Osteocyte (in vitro differentiated cells): ENCODE measurements at places on chromosomes 7 and 10.

- no peak overlapping the region for H3K4me3 ChIP-seq
- H3K27ac ChIP-seq = peak overlapping the region; percentile 27
- no peaks in the 10 kb centered on the region for H3K27me3 ChIP-seq
- peaks cover 3% of the 10 kb centered on the region for H3K4me1 ChIP-seq
Observed at GRCh38 chr7:46972205-46972604, 609.7 kb downstream of the TNS3 start.

DNA sequence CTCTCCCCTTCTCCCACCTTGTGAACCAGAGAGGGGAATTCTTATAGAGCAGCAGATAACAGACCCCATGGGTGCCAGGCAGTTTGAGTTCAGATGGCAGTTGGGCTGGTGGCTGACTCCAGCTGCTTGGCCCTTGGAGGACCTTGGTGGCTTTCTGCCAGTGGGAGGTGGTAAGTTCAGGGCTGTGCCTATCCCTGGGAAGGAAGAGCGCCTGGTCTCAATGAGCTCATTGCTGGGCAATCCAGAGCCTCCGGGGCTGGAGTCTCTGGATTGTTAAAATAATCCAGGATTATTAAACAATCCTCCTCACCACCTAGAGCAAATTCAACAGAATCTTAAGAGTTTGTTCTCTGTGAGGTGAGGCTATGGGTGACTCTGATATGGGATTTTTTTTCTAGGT, 105.2 kb downstream of the FANK1 start:
- peak overlapping the region; percentile 45 for H3K27ac ChIP-seq
- DNase-seq = no peak
- peaks cover 12% of the 10 kb centered on the region for H3K36me3 ChIP-seq
- peaks cover 15% of the 10 kb centered on the region for H3K4me1 ChIP-seq
- no peaks in the 10 kb centered on the region for H3K27me3 ChIP-seq
- H3K4me3 ChIP-seq = no peak overlapping the region

- H3K36me3 ChIP-seq = no peaks in the 10 kb centered on the region
- H3K4me1 ChIP-seq = no peaks in the 10 kb centered on the region
- no peak for DNase-seq
- no peak overlapping the region for H3K4me3 ChIP-seq
- H3K27ac ChIP-seq = no peak overlapping the region
Observed at GRCh38 chr10:130776724-130777123, 534.8 kb downstream of the TCERG1L start.

- H3K4me1 ChIP-seq = peaks cover 12% of the 10 kb centered on the region
- H3K36me3 ChIP-seq = peaks cover 45% of the 10 kb centered on the region
Observed at GRCh38 chr10:6221971-6222751, 19.4 kb downstream of the PFKFB3 start.

DNA sequence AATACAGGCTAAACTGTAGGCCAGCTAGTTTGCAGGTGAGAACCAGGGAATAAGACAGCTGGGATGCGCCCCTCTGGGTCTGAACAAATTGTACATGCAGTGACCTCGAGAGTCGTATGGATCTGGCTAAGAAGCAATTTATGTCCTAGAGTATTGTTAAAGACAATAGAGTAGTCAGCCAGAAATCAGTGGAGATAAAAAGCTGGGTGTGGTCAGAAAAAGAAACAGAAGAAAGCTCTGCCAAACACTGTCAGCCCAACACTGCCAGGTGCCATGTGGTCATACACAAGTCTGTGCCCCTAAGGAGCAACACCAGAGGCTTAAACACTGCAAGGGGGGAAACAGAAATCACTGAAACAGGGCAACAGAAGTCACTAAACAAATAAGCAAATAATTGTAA, 62.2 kb downstream of the CNOT4 start:
- H3K27me3 ChIP-seq = no peaks in the 10 kb centered on the region
- DNase-seq = no peak
- H3K27ac ChIP-seq = no peak overlapping the region
- H3K4me1 ChIP-seq = peaks cover 18% of the 10 kb centered on the region
- peaks cover 3% of the 10 kb centered on the region for H3K36me3 ChIP-seq

DNA sequence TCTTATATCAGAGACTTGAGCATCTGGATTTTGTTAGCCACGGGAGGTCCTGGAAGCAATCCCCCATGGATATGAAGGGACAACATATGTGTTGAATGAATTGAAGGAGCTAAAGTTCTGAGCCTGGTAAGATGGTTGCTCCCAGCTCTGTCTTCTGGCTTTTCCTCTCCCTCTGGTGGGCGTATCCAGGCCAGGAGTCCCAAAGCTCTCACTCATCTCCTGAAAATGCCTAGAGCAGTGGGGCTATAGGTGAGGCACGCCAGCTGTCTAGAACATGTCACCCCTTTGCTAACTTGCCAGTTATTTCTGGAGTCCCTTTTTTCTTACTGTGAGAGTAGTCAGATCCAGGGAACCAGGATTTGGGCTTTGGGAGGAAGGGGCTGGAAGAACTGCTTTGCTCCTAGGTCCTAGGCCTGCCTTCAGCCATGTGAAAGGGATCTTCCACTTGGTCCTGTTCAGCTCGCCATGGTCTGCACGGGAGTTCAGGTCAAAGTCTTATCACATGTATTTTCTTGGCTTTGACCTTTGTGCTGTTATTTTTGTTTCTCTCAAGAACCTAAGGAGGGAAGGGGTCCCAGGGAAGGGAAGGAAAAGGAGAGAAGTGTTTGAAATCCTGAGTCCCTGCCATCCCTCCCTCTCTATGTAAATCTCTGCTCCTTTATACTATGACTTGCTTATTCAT, 73.6 kb downstream of the MINPP1 start:
- no peak overlapping the region for H3K4me3 ChIP-seq
- no peaks in the 10 kb centered on the region for H3K36me3 ChIP-seq
- DNase-seq = no peak
- no peak overlapping the region for H3K27ac ChIP-seq
- H3K27me3 ChIP-seq = peaks cover 10% of the 10 kb centered on the region
- H3K4me1 ChIP-seq = peaks cover 19% of the 10 kb centered on the region

GRCh38 chr7:128997181-128997580, 57.7 kb downstream of the TNPO3 start:
- no peaks in the 10 kb centered on the region for H3K4me1 ChIP-seq
- no peak overlapping the region for H3K27ac ChIP-seq
- peaks cover 47% of the 10 kb centered on the region for H3K36me3 ChIP-seq

- H3K27me3 ChIP-seq = no peaks in the 10 kb centered on the region
- H3K36me3 ChIP-seq = no peaks in the 10 kb centered on the region
- no peak overlapping the region for H3K27ac ChIP-seq
- H3K4me1 ChIP-seq = peaks cover 27% of the 10 kb centered on the region
- no peak for DNase-seq
- H3K4me3 ChIP-seq = no peak overlapping the region
Observed at GRCh38 chr10:11153766-11154165, 136.1 kb downstream of the CELF2 start.

DNA sequence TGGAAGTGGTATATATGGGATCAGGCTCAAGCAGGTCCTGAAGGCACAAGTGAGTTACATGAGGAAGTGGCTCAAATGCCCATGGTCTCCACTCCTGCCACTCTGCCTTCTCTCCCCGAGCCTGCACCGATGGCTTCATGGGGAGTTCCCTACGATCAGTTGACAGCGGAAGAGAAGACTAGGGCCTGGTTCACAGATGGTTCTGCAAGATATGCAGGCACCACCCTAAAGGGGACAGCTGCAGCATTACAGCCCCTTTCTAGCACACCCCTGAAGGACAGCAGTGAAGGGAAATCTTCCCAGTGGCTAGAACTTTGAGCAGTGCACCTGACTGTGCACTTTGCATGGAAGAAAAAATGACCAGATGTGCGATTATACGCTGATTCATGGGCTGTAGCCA, 95.3 kb downstream of the HOXA1 start:
- no peak overlapping the region for H3K4me3 ChIP-seq
- no peak for DNase-seq
- no peak overlapping the region for H3K27ac ChIP-seq
- H3K27me3 ChIP-seq = no peaks in the 10 kb centered on the region
- no peaks in the 10 kb centered on the region for H3K36me3 ChIP-seq
- H3K4me1 ChIP-seq = no peaks in the 10 kb centered on the region

- H3K27me3 ChIP-seq = no peaks in the 10 kb centered on the region
- H3K4me3 ChIP-seq = no peak overlapping the region
- H3K27ac ChIP-seq = no peak overlapping the region
- no peak for DNase-seq
- H3K4me1 ChIP-seq = no peaks in the 10 kb centered on the region
- H3K36me3 ChIP-seq = no peaks in the 10 kb centered on the region
Observed at GRCh38 chr7:27510541-27510940, 152.1 kb downstream of the HIBADH start.

GRCh38 chr7:91892821-91893340, 12.4 kb upstream of the MTERF1 start:
- H3K4me1 ChIP-seq = peaks cover 4% of the 10 kb centered on the region
- H3K27me3 ChIP-seq = peaks cover 35% of the 10 kb centered on the region
- H3K36me3 ChIP-seq = no peaks in the 10 kb centered on the region
- no peak overlapping the region for H3K4me3 ChIP-seq
- DNase-seq = no peak
- no peak overlapping the region for H3K27ac ChIP-seq

DNA sequence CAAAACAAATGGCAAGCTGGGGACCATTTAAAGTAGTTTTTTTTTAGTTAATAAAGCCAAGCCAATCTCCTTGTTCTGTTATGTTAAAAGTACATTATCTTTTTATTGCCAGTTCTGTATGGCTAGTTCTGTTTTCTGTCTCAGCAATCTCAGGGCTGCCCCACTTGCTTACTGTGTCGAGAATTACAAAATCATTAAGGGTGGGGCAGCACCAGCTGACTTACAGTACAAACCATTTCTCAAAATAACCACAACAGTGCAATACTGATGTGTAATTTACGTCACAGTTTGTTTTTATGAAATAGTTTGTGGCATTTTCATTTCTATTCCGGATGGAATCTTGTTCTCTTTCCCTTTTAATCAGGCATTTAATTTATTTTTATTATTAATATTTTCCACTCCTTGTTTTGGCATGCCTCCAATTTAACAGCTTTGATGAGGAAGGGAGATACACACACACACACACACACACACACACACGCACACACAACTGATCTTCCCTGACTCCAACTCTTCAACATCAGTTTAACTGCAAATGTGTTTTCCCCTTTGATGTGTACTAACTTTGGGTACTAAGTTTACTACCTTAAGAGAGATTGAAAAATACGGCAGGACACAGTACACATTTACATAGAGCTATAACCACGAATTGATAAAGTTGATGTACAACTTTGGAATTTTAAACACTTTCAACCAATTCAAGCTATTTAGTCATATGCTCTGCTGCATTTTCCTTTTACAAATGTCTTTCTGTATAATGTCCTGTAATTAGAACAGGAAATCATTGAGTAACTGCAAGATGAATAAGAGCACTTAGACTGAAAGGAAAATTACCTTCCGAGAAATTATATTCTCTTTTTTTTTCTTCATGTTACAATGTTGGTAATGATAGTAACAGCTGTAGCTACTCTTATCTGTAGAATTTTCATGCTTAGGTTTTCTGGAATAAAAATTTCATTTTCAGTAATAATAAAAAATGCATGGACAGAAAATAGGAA, 91.5 kb downstream of the ARID5B start:
- no peaks in the 10 kb centered on the region for H3K27me3 ChIP-seq
- peak overlapping the region; percentile 51 for H3K4me3 ChIP-seq
- H3K27ac ChIP-seq = peak overlapping the region; percentile 97

GRCh38 chr10:34637418-34637911, 177.6 kb downstream of the PARD3 start:
- no peak overlapping the region for H3K27ac ChIP-seq
- no peak overlapping the region for H3K4me3 ChIP-seq
- H3K27me3 ChIP-seq = no peaks in the 10 kb centered on the region
- H3K36me3 ChIP-seq = no peaks in the 10 kb centered on the region
- DNase-seq = no peak

DNA sequence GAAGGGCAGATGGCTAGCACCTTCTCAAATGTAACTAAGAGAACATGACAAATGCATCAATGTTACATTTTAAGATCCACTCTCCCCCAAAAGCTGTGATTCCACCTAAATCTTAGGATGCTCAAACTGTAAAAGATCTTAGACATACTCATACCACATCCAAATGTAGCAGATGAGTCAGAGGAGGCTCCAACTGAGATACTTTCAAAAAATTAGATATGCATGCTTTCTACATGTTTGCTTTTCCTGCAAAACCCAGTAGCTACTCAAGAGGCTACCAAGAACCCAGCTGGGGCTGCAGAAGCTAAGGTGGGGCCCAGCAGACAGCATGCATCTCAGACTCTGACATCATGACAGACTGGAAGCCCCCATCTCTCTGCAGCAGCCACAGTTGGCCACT, 31.4 kb upstream of the FRMD4A start:
- no peaks in the 10 kb centered on the region for H3K36me3 ChIP-seq
- no peaks in the 10 kb centered on the region for H3K27me3 ChIP-seq
- no peak overlapping the region for H3K4me3 ChIP-seq
- peaks cover 60% of the 10 kb centered on the region for H3K4me1 ChIP-seq
- no peak for DNase-seq
- peak overlapping the region; percentile 43 for H3K27ac ChIP-seq

DNA sequence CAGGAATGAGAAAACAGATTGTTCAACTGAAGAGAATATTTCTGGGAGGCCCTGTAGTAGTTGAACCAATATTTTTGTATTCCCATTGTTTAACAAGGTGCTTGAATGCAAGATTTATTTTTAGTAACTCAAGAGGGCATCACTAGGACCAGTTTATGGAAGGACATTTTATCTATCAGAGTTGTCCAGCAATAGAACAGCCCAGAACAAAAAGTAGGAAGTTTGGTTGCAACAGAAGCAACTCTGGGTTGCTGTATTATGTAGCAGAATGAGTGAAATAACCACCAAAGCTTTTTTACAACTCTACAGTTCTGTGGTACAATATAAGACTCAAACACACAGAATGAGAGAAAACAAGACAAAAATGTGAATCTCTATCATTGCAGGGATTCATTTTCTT, 34.7 kb downstream of the CPED1 start:
- peak overlapping the region; percentile 70 for H3K27ac ChIP-seq
- peak overlapping the region; percentile 34 for H3K4me3 ChIP-seq
- H3K4me1 ChIP-seq = peaks cover 62% of the 10 kb centered on the region
- no peaks in the 10 kb centered on the region for H3K36me3 ChIP-seq

DNA sequence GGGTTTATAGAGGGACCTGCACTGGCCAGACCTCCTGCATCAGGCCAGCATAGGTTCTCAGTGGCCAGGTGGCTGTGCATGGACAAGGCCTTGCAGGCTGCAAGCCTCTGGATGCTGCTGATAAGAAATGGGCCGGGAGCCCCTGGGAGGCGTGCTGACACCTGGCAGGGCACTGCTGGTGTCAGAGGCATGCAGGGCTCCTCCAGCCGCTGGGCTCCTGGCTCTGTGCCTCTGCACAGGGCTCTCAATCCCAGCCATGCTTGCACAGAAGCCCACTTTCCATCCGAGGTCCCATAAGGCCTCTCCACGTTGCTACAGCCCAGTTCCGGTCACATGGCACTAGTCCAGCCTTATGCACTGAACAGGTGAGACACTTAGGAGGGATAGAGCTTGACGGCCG, 27.3 kb downstream of the ANTXRL start:
- peaks cover 14% of the 10 kb centered on the region for H3K27me3 ChIP-seq
- H3K36me3 ChIP-seq = no peaks in the 10 kb centered on the region
- H3K4me3 ChIP-seq = no peak overlapping the region
- peak; percentile 63 for DNase-seq
- no peak overlapping the region for H3K27ac ChIP-seq

DNA sequence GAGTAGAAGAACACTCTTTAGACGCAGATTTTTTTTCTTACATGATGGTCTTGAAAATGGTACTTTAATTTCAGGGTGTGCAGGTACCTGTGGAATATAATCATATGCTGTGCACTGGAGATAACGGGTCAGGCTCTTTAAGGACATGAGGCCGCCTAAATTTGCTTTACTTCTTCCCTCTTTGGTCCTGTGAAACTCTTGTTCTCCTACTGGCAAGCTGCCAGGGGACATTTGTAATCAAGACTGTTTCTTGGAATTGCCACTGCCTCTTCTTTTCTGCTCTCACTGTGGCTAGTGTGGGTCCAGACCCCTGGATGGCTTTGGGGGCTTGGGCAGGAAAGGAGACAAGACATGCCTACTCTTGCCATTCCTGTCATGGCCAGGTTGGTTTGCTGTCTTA, 146.0 kb downstream of the SND1 start:
- no peak for DNase-seq
- no peak overlapping the region for H3K27ac ChIP-seq
- no peak overlapping the region for H3K4me3 ChIP-seq
- H3K36me3 ChIP-seq = no peaks in the 10 kb centered on the region
